ENCODE measurements at places on chromosomes 12 and 14.

- DNase-seq = no peak
Observed at GRCh38 chr12:93825931-93826555, 148.9 kb downstream of the CRADD start.

DNA sequence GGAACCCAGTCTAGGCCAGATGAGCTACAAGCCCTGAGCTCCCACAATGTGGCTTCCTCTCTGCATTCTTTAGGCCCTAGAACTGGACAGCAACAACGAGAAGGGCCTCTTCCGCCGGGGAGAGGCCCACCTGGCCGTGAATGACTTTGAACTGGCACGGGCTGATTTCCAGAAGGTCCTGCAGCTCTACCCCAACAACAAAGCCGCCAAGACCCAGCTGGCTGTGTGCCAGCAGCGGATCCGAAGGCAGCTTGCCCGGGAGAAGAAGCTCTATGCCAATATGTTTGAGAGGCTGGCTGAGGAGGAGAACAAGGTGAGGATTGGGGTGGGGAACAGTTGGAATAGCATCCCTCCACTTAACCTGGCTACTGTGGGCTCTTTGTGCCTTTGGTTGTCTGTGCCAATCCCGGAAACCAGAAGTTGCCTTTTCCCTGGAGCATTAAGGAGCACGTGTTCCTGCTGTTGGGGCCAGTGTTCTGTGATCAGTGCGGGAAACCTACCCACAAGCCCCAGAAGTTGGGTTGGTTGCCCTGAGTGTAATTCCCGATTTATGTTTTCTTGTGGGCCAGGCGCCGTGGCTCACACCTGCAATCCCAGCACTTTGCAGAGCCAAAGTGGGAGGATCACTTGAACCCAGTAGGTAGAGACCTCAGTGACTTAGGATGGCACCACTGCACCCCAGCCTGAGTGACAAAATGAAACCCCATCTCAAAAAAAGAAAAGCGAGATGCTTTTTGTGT is 6.4 kb downstream of the FKBP4 start:
- no peak for DNase-seq

DNA sequence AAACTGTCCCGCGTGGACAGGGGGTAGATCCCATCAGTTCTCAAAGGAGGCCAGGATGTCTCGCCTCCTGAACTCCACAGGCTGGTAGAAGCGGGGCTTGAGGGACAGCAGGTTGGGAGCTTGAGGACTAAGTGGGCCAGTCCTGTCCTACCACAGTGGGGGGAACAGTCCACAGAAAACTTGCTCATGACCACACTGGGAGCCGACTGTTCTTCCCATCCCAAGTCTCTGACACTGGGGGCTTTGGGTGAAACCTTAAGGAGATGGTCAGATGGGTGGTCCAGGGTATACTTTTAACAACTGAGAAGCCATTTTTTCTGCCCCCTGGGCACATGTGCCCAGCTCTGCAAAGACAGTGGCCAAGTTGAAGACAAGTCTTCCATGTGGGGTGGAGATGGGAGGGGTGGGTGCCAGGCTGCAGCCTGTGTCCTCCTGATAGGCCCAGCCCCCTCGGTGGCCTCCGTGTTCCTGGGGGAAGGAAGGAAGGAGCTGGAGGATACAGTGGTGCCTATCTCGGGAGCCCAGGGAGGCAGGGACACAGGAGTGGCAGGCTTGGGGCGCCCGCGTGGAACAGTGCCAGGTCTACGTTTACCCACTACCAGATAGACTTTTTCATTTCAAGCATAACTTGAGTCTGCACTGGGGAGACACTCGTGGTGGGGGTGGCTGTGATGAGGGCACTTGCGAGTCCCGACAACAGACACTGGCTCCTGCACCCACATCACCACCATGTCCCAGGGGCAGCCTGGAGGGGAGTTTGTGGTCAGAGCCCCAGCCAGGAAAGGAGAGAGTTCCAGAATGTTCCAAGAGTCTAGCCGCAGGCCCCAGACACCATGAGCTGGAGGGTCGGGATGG is 14.7 kb downstream of the RHOF start:
- DNase-seq = no peak

- no peak for DNase-seq
Observed at GRCh38 chr12:57479376-57480115, at the start of gene ARHGAP9. Gene ARHGAP9, minus strand, starts transcription at chr12:57479866. Its CDS starts 460 bp downstream, at chr12:57479406.

DNA sequence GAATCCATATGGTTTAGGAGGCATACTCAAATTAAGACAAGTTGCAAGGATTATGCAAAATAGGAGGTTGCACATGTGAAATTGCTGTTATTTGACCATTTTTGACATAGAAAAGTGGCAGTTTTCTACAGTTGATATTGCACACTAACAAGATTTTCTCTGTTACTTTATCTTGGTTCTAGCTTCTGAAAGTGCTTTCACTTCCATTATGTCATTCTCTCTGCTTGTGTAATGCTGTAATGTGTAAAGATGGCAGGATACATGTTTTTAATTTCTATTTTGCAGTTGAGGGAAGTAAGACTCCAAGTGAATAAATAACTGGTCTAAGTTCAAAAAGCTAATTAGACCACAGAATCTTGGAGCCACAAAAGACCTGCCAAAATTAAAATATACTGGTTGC is 60.6 kb downstream of the MYRFL start:
- DNase-seq = no peak

DNA sequence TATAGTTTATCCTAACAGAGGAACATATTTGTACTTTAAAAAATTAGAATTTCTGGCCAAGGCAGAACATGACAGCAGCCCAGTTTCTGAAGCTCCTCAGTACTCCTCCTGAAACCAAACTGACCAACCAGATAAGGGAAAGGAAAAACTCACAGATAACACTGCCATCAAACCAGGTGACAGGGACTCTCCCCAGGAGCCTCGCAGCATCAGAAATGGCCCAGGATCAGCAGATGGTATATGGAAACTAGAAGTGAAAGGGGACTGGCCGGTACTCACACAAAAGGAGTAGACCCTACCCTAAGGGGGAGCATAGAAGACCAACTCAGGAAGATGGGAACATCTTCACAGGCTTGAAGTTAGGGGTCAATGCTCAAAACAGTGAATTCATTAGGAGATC is 22.0 kb downstream of the GALC start:
- no peak for DNase-seq

DNA sequence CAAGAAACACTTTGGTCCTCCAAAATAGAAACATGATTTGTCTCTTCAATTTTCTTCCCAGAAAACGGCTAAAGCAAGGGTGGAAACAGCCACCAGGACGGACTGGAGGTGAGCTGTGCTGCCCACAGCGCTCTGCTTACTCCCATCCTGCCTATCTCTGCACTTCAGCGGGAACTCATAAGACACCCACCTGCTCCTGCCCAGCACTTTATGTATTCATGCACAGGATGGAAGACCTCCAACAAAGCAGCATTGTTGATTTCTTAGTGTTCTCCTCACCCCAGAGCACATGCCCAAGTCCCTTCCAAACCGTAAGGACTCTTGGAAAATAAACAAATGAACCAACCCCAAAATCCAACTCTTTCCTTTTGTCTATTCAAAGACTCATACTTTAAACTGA is 277.2 kb downstream of the MED13L start:
- DNase-seq = no peak

- DNase-seq = no peak
Observed at GRCh38 chr14:50257732-50258131, 26.4 kb upstream of the SOS2 start.

DNA sequence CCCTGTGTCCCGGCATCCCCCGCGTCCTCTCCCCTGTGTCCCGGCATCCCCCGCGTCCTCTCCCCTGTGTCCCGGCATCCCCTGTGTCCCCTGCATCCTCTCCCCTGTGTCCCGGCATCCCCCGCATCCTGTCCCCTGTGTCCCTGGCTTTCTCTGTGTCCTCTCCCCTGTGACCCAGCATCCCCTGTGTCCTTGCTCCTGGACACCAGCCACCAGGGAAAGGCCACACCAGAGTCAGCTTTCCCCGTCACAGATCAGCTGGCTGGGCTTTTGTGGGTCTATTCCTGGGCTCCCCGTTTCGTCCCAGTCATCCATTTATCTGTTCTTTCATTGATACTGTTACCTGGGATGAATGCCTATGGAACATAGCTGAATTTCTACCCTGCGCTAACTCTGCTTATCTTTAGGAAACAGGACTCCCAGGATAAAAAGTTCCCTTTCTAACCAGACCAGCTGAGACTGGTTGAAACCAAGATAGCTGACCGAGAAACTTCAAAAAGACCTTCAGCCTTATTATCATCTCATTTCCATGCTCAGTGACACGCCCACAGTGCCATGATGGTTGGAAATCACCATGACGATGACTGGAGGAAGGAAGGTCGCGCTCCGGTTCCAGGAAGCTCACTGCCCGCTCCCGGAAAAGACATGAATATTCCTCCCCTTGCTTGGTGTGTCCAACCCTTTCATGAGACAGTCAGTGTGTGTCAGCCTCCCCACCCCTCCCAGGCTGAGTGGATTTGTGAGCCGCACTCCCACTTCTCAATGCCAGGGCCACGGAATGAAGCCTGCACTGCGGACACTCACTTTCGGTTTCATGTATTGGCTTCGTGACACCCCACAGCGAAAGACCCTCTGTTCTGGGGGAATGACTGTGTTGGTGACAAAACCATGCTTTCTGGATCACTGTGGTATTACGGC is 276.4 kb upstream of the SFSWAP start:
- DNase-seq = no peak

GRCh38 chr14:29461506-29461905 is 466.1 kb downstream of the PRKD1 start:
- DNase-seq = no peak

DNA sequence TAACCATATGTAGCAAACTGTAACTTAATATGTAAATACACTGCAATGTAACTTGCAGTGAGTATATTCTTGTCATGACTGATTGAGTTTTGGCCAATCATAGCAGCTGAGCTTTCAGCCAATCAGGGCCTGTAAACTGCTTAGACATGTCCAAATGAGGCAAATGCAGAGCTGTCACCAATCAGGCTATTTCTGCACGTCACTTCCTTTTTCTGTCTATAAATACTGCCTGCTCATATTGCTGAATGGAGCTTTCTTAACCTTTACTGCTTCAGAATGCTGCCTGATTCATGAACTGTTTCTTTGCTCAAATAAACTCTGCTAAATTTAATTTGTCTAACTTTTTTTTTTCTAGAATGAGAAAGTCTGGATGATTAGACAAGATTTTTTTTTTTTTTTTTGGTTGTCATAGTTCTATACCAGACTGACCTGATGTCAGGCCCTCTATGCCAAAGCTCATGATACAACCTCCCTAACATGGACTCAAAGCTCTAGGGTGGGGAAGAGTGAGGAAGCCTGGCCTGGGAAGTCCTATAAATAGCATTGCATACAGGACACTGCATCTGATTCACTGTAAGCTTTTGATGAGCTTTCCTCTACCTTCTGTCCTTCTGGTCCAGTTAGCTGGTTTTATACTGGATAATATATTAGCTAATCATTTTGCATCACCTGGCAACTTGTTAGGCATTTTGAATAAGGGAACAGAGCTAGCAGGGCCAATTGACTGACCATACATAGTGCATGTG is 12.0 kb downstream of the MGP start:
- no peak for DNase-seq

DNA sequence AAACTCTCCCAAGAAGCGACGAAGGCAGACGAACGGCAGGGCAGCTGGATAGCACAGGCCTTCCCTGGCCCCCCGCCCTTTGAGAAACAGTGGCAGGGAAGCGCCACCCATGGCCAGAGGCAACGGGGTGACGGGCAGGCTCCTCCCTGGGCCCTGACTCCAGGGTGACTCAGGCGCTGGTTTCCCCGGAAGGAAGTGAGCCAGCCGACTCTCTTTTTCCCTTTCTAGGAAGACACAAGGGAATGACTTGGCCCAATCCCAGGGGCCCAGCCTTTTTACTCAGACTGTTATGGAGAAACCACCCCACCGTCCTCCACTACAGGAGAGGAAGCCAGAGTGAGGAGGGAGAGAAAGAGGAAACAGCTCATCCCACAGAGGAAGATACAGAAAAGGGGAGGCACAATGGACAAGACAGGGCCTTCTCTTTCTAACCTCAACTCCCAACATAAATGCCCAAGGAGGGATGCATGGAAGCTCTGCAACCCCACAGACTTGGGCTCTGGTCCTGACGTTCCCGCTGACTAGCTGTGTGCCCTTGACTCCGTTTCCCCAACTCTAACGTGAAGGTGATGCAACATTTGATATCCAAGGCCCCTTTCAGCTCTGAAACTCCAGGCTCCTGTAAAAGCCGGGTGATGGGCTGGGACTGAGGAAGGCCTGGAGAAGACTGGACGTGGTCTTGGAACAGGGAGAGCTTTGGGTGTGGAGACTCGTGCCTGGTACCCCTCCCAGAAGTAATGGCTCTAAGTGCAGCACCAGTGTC is 27.9 kb downstream of the ACTN1 start:
- peak; percentile 89 for DNase-seq

DNA sequence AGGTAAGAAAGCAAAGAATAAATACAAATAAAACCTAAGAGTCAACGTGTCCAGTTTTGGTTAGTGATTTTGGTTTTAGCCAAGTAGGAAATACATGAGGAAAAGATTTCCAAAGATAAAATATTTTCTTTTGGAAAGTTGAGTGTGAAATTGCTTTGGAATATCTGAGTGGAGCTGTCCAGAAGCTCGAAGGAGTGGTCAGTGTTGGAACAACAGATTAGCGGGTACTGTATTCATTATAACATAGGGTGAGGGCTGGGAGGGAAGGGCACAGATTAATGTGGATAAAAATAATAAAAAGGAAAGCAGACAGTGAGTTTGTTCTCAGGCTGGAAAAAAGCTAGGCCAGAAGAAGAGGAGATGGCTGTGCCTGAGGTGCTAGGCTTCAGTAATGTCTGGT is 101.5 kb upstream of the SLCO1C1 start:
- DNase-seq = no peak

GRCh38 chr12:11067514-11067913 is 5.4 kb upstream of the TAS2R46 start:
- DNase-seq = peak; percentile 20

GRCh38 chr14:60509438-60510253 is 700 bp downstream of the SIX6 start:
- no peak for DNase-seq

DNA sequence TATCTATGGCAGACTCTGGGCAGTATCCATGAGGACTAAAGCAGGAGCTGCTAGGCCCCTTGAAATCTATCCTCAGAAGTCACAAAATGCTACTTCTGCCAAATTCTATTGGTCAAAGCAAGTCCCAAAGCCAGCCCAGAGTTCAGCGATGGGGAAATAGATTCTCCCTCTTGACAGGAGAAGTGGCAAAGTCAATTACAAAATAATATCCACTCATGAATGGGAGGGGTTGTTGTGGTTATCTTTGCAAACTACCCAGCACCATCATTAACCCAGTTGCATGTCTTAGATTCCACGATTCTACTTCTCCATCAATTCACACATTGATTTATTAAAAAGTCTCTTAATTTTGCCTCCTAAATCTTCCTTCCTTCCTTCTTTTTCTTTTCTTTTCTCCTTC is 30.7 kb upstream of the STXBP6 start:
- no peak for DNase-seq

DNA sequence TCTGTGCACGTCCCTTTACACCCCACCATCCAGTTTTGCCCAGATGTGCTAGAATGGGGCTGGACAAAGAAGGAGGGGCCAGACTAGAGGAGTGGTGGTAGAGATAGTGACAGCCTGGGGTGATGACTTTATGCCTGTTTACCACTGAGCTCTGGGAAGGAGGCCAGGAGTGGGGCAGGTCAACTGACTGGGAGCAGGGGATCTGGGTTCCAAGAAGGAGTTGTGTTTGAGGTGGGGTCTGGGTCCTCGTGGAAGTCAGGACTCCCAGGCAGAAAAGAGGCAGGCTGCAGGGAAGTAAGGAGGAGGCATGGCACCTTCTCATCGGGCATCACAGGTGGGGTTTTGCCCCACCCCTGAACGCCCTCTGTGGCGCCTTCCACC is 315 bp downstream of the LTB4R2 start:
- DNase-seq = no peak

GRCh38 chr14:61608245-61609165 is 86.8 kb upstream of the HIF1A start:
- DNase-seq = no peak

Data from HFF-Myc (cell line).